ENCODE measurements at places on chromosomes 16 and 17. TPM values are rescaled to one million over a fixed set of nuclear protein-coding genes. Genes with fewer than 3 reads are reported as not detected.

Gene PRAC2
- total RNA-seq = not detected

Gene CCL17
- total RNA-seq = not detected

Gene TBC1D28
- not detected for total RNA-seq

Gene CFAP119
- 2.3 TPM for total RNA-seq

Gene TNFRSF17
- total RNA-seq = not detected

Gene CLN3
- 52.1 TPM for total RNA-seq

Gene DNAI2
- 0.50 TPM for total RNA-seq

Gene SYNGR3
- 4.9 TPM for total RNA-seq

Gene KLHL10
- total RNA-seq = 0.07 TPM

Gene CACNG4
- total RNA-seq = not detected

Gene WFIKKN1
- 0.77 TPM for total RNA-seq

Gene WNT3
- total RNA-seq = not detected

Gene PRR29
- total RNA-seq = 1.8 TPM

Gene TBC1D3B
- total RNA-seq = 8.8 TPM

Gene MYH2
- not detected for total RNA-seq

Gene ITGAL
- 527 TPM for total RNA-seq

Gene BMERB1
- 4.0 TPM for total RNA-seq

Gene TNP2
- total RNA-seq = not detected

Gene MAZ
- total RNA-seq = 468 TPM

Gene PRSS27
- total RNA-seq = 1.2 TPM

Gene CA7
- 0.20 TPM for total RNA-seq

Gene ZG16
- not detected for total RNA-seq

Data from T-helper 2 cell treated with Interferon-gamma antibody and Interleukin-4, amounts not matched to agents 100 ng/mL and 5 ng/mL, for 36 hours (primary cell).